ENCODE measurements at places on chromosomes 1 and 21.

GRCh38 chr1:196545222-196545621, 63.0 kb downstream of the KCNT2 start:
- DNase-seq, result no peak

- no peak for DNase-seq
Observed at GRCh38 chr1:16254263-16254928, 17.4 kb upstream of the CPLANE2 start.

DNA sequence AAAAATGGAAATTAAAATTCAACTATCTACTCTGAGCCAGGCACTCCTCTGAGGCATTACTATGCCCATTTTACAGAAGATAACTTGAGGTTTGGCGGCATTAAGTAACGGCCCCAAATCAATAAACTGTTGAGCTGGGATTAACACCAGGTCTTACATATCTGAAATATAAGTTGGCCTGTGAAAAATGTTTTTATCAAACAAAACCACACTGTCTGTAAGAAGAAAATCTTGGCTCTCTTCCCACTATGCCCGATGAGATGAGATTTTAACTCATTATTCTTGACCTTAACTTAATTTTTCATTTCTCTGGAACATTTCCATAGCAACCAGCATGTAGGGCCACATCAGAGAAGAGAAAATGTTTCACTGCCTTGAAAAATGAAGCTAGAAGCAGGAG, 21.8 kb downstream of the RC3H1 start:
- DNase-seq, result no peak

- no peak for DNase-seq
Observed at GRCh38 chr1:47650205-47650604, 212.4 kb downstream of the FOXD2 start.

DNA sequence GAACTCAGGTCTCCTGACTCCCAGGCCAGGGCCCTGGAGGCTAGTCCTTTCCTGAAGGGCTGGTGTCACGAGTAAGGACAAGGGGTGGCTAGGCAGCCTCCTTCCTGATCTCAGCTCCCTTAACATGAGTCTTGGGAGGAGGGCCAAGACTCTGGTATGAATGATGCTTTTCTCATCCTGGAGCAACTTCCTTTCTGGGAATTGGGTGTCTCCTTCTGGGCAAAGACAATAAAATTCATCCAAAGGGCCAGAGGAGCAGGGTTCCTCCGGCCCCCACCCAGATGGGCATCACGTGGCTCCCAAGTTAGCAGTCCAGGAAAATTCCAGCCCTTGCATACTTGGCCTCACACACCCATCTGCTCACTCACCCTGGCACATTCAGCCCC, at the start of gene FAM167B:
FAM167B (plus strand) TSS at position 335 of the 386 bp plus-strand sequence. CDS start 200 bp downstream, outside the sequence.
- DNase-seq, result no peak

DNA sequence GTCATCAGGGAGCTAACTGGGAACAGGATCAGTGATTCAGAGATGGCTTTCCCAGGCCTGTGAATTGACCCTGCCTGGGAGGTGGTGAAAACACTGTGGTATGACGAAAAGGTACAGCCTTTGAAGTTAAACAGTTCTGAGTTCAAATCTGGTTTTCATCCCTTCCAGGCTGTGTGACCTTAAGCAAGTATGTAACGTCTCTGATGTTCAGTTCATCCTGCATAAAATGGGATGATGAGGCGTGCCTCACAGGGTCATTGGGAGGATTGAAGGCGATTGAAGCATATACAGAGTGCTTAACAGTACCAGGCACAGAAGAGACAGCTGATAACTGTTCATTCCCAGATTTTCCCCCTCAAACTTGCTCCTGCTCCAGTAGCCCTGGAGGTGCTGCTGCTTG, 11.0 kb downstream of the KCNC4 start:
- DNase-seq, result no peak

- no peak for DNase-seq
Observed at GRCh38 chr1:218182455-218182854, 102.6 kb upstream of the RRP15 start.

- no peak for DNase-seq
Observed at GRCh38 chr1:237684236-237684635, 206.5 kb downstream of the ZP4 start.

GRCh38 chr21:26136671-26137070, 33.9 kb downstream of the APP start:
- no peak for DNase-seq

- no peak for DNase-seq
Observed at GRCh38 chr1:223216074-223216473, 73.0 kb upstream of the TLR5 start.

DNA sequence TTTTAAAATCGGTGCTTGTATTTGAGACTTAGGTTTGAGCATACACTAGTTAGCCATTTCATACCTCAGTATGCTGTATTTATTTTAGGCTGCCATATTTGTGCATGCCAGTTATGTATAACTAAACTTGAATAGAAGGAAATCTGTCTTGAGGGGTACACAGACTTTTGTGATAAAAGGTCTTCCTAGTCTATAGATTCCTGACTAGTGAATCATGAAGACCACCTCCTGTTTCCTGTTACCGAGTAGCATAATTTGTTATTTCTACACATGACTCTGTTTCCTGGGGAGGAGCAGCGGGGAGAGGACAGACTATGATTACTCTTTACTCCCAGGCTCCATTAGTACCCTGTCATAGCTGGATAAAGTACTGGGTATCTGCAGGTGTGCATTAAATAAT, 316.8 kb upstream of the SNX7 start:
- DNase-seq, result no peak

- DNase-seq, result no peak
Observed at GRCh38 chr1:177922209-177922608, 47.6 kb downstream of the SEC16B start.

GRCh38 chr1:162966613-162967012, 102.5 kb upstream of the RGS4 start:
- DNase-seq, result no peak

- DNase-seq, result no peak
Observed at GRCh38 chr1:169307176-169307575, 60.4 kb downstream of the NME7 start.

DNA sequence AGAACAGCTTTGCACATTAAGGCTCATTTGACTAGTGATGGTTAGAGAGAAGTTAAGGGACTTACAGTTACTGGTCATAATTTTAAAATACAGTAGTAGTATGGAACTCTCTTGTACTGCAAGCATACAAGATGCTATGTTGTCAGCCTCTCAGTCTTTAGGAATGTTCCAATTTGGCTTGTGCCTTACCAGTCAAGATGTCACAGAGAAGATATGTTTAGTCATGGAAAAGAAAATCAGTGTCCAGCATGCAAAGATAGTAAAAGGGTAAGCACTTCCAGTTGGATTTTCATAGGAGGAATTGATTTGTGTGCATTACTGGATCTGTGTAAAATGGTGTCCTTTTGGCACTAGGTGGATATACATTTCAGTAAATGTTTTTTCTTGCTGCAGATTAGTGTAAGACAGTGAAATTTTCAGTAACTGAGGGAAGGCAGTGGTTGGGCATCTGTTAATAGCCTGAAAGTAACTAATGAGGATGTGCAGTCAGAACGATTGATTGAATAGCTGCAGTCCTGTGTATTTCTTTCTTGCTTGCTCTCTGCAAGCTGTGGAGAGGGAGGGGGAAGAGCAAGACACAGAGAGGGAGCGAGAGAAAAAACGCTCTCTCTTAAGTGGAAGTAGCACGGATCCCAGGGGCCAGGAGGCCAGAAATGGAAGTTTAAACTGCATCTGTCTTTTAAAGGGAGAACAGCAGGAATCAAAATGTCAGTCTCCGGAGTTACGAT, 108.2 kb downstream of the CLEC20A start:
- no peak for DNase-seq

DNA sequence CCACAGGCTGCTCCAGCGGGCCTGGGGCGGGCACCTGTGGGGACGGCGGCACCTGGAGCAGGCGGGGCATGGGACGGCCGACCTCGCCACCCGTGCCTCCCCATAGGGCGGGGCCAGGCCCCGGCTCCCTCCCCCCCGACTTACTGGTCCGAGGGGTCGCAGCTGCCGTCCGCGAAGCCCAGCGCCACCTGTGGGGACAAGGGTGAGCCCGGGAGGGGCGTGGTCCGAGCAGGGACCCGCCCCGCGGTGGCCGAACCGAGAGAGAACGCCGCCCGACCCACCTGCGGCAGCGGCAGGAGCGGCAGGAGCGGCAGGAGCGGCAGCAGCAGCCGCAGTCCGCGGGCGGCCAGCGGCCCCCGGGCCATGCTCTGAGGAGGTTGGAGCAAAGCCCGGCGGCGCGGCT, at the start of gene TMEM52:
TMEM52 (minus strand) TSS at position 379 of the 403 bp plus-strand sequence; CDS start at position 365, 14 bp downstream.
- no peak for DNase-seq

GRCh38 chr21:14453339-14454015, 70.5 kb upstream of the HSPA13 start:
- no peak for DNase-seq

- DNase-seq, result no peak
Observed at GRCh38 chr1:98382986-98383740, 278.4 kb upstream of the SNX7 start.

DNA sequence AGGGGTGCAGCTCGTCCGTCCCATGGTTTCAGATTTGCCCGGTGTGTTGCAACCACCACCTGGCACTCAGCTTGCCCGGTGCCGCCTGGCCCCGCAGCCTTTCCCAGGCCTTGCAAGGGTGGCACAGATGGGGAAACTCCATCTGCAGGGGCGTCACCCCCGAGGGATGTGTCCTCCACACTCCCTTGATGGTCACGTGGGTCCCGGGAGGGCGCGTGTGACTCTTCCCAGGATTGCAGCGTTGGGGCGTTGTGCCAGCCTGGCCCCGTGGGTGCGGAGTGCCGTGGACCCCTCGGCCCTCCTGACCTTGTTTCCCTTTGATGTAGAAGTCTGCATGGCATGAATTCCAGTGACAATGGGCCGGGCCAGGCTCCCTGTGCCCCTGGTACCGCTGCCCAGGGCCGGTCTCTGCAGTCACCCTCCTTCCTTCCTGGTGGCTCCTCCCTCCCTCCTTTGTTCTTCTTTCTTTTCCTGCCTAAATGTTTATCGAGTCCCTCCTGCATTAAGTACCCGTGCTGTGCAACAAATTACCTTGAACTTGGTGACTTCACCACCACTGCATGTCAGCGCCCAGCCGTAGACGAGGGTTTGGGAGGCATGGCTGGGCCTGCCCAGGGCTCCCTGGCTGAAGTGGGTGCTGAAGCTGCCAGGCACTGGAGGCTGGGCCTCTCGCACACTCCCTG, 22.9 kb downstream of the RRP1 start:
- DNase-seq, result peak; percentile 87

DNA sequence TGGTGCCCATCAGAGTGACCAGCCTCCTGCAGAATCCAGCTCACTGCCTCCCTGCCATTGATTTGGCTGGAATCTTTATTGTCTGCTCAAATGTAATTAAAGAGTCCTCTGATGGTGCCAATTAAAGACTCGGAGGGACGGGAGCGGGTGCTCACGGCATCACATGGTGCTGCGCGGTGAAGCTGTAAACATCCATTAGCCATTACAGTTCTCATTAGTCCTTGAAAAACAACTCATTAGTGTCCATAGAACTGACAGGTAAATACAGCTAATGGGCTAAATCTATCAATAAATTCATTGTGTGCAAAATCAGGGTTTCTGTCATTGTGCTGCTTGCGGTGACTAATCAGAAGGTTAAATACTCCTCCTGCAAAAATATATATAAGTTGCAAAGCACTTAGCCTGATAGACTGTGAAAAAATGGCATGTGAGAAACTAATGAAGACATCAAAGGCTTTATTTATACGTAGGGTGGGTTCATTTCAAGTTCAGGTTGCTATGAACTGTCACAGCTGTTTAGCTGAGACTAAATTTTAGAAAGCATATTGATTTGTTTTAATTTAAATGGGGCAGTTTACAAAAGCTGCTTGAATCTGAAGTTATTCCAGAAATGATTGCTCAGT, 289.8 kb upstream of the POU3F1 start:
- no peak for DNase-seq

Measured in suppressor macrophage (primary cell).